ENCODE measurements at places on chromosomes 4 and X. TPM values are rescaled to one million over a fixed set of nuclear protein-coding genes. Genes with fewer than 3 reads are reported as not detected.

Gene SORBS2
- not detected for total RNA-seq

Gene ITM2A
- total RNA-seq: 60.5 TPM

Gene NPY5R
- not detected for total RNA-seq

Gene NAA11
- not detected for total RNA-seq

Gene NPY2R
- total RNA-seq: not detected

Gene FAM200B
- total RNA-seq: 13.1 TPM
